ENCODE measurements at places on chromosomes 5 and 9.

DNA sequence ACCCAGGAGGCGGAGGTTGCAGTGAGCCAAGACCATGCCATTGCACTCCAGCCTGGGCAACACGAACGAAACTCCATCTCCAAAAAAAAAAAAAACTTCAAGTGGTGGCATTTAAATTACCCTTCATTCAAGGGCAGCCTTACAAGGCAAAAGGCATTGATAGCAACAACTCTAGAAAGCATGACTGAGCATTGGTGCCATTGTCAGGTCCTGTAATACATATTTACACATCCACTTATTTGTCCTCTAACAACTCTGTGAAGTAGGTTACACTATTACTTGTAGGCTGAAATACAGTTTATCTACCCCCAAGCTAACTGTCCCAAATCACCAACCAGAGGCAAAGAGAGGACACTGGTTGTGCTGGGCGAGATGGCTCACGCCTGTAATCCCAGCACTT, 52.7 kb upstream of the LARP1 start:
- no peak for DNase-seq

GRCh38 chr5:140246378-140247122, 56.4 kb downstream of the PFDN1 start:
- DNase-seq = peak; percentile 78

DNA sequence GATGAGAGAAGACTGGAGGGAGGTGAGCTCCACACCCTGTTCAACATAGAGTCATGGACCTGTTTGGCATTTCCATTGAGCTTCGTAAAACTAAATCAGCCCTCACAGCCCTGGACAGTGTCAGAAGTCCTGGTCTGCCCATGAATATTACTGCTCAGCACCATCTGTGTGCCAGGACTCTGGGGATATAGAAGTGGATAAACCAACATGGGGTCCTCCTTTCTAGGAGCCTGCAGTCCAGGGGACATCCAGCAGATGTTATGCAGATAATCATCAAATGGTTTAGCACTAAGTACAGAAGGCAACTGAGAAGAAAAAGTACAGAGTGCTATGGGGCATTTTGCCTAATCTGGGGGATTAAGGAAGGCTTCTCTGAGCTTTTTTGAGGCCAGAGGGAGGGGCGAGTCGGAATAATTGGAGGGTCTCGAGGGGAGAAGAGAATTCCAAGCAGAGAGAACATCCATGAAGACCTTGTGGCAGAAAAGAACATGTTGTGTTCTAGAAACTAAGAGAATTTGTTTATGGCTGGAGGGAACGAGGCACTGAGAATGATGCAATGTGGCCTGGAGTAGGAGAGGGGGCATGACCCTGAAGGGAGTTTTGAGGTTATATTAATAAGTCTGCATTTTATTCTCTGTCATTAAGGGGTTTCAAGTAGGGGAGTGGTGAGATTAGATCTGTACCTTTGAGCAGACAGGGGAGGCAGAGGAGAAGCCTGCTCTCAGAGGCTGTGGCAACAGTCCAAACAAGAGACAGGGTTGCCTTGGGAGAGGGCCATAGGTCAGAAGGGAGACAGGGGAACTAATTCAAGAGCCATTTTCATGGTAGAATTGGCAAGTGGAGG, 63.5 kb upstream of the SLC2A8 start:
- no peak for DNase-seq

DNA sequence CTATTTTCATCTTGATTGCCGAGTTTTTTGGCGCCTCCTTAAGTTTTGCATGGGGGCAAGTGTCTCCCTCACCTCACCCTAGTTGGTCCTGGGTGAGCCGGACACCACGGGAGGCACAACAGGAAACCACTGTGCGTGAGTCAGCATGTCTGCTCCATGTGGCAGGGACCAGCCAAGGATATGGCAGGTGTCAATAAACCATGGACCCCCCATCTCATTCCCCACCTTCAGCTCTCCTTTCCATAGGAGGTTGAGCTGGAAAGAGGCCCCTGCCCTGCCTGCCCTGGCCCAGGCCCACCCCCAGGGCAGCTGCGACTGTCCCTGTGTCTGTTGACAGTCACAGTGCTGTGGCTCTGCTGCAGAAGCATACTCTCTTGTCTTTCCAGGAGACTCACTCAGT, 3.1 kb downstream of the SPACA9 start:
- no peak for DNase-seq

- DNase-seq = peak; percentile 96
Observed at GRCh38 chr9:112065806-112066606, 109.1 kb downstream of the SUSD1 start.

DNA sequence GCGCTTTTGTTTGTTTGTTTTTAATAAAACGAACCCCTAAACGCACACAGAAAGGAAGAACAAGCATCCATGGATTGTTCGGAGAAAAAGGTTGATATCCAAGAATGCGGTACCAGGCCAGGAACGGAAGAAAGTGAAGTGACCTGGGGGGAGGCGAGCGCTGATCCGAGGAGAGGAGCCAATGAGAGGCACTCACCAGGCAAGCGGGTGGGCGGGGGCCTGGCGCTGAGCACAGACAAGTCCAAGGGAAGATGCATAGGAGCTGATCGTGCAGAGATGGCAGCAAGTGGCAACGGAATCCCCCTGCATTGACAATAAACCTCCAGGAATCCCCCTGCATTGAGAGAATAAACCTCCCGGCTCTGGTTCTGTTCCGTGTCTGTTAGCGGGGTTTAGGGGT, 8.4 kb downstream of the OBP2B start:
- DNase-seq = no peak

DNA sequence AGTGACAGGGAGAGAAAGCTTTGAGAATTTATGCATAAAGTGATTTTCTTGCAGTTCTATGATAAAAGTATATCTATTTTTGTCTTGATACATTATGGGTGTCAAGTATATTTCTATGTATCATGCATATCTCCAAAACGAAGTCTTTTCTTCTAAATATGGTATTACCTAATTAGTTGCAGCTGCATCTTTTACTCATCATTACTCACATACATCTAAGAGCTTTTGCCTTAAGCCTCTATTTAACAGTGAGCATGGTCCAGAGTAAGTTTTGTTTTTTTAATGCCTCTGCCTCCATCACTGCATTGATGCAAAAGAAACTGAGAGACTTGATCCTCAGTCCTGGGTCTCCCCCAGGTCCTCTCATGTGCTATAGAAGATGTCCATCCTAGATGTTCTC, 40.0 kb upstream of the SMC5 start:
- DNase-seq = no peak

- no peak for DNase-seq
Observed at GRCh38 chr9:92297611-92298010, 4.1 kb upstream of the IARS1 start.

DNA sequence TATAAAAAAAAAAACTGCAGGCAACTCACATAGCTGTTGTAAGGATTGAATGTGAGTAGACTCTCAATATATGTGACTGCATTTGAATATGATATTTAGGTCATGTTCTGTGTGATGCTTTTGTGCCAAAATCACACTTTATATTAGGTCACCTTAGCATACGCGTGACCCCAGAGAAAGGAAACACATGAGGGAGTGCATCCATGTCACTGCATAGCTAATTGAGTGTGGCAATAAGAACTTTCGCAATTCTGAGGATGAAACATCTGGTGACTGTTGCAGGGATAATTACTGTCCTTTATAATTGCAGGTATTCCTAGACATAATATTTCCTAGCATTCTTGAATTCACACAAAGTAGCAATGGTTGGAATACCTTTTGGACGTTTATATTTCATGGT, 459.5 kb upstream of the KLF4 start:
- no peak for DNase-seq

DNA sequence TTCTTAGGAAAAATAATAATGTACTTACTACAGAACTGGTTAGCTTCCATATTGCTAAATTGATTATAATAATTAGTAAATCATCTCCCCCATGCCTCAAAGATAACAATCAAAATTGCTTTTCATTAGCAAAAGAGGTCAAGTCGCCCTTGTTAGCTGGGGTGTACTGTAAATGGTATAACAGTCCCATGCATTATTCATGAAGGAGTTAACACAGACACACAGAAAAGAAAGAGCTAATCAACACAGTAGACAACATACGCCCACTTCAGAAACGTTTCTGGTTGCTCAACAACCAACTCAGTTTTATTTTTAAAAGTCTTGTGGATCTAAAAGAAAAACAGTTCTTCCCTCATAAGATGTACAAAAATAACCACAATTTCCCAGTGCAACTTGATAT, 100.2 kb downstream of the MPDZ start:
- no peak for DNase-seq

DNA sequence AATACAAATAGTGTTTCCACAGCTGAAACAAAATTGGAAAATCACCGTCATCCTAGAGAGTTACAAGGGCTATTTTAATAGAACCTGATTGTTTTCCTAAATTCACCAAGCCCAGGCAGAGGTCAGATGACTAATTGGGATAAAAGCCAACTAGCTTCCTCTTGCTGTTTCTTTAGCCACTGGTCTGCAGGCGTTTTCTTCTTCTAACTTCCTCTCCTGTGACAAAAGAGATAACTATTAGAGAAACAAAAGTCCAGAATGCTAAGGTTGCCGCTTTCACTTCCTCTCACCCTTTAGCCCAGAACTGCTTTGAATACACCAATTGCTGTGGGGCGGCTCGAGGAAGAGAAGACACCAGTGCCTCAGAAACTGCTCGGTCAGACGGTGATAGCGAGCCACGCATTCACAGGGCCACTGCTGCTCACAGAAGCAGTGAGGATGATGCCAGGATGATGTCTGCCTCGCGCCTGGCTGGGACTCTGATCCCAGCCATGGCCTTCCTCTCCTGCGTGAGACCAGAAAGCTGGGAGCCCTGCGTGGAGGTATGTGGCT, at the start of gene TLR4:
TLR4 (plus strand) TSS at position 380 of the 552 bp plus-strand sequence; CDS start at position 450, 70 bp downstream.
- DNase-seq = peak; percentile 2

DNA sequence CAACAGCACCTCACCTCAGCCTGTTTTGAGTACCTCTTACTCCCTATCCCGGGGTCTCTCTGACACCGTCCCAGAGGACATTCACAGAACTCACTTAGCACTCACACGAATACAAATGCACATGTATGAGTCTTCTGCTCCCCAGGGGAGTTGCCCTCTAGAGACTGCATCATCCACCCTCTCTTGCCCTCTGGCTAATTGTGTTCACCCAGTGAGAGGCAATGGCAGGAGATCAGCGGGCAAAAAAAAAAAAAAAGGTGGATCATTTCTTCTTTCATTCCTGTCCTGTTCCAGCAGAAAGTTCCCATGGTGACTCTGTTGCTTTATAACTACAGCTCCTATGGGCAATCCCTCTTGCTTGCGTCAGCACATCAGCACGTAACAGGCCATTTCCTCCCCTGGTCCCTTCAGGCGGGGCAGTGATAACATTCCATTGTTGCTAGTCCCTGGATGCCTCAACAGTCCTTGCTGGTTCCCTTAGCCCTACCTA, 23.5 kb upstream of the SNX2 start:
- no peak for DNase-seq

DNA sequence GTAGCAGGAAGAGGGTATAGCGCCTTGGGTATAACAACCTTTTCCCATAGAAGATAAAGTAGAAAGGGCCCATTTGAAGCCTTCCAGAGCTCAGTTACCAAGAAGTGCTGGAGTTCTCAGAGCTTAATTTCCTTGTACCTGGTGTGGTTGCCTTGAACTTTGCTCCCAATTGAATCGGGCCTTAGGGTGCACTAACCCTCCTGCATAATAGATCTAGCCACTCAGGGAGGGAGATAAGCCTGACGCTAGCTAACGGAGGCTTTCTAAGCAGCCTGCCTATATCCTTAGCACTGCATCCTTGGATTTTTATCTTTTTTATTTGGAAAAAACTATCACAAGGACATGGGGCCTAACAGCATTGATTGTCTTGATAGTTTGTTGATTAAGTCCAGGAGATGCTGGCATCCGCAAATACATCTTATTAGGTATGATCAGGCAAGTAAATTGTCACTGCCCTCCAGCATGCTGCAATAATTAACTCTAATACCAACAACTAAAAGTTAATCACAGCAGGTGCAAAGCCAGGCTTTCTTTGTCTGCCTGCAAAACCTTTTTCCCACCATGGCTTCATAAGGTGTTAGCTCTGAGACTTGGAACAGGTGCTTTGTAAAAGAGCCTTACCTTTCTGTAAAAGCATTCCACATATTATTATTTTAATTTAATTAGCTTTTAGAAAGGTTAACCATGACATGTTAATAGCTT, 199.4 kb downstream of the SREK1 start:
- no peak for DNase-seq

- DNase-seq = peak; percentile 29
Observed at GRCh38 chr9:38707885-38708637, 11.9 kb downstream of the FAM240B start.

- DNase-seq = peak; percentile 72
Observed at GRCh38 chr5:145554399-145554798, 280.7 kb downstream of the PRELID2 start.

- no peak for DNase-seq
Observed at GRCh38 chr9:114680259-114681001, 1.6 kb downstream of the TEX48 start.

DNA sequence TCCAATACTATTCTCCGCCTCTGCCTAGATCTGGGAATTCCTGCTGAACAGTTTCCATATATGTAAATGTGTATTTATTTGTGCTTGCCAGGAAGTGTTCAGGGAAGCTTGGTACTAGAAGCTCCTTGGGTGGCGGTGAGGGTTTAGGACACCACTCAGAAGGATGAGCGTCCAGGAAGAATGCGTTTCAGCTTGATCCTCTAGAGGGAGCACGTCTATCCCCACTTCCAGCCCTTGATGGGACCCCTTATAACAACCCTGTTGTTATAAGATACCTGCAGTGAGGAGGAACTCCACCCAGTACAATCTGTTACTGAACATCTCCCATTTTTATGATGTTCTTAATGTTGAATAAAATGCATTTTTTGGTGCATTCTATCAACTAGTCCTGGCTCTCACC, 88.9 kb downstream of the CYFIP2 start:
- DNase-seq = peak; percentile 48

DNA sequence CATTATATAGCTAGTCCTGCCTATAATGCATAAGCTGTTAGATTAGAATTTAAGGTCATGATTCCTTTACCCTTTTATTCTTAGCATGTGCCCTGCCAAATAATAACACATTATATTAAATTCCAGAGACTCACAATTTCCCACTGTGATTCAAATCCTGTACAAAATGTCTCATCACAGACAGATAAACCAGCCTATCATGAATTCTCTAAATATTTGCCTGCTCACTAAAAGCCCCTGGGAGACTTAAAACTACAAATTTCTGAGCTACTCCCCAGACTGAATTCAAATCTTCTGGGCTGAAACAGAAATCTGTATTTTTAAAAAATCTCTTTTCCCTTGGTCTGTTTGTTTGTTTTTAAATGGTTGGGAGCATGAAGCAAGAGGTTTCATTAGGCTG, 32.7 kb downstream of the GAPT start:
- DNase-seq = no peak

DNA sequence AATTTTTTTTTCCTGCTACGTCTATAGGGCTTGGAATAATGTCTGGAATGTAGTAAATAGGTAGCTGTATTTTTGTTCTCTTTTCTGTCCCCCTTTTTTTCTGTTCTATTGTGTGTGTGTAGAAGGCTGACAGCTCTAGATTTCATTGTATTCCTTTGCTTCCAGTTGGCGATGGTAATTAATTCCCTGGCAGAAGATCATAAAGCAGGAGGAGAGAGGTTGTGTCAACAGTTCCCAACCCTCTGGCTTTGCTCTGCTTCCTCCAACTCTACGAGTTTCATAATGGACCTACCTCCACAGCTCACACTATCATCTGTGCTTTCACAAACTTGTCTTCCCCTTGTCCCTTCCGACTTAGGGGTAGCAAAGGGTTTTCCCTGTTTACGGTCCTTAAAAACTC, 117.9 kb upstream of the CDH18 start:
- no peak for DNase-seq

GRCh38 chr9:21455320-21455719, 15.1 kb downstream of the IFNA1 start:
- DNase-seq = peak; percentile 54

GRCh38 chr5:3218916-3219650, 376.5 kb upstream of the IRX1 start:
- no peak for DNase-seq

- DNase-seq = no peak
Observed at GRCh38 chr5:135720191-135720590, 114.3 kb upstream of the SLC25A48 start.
